ENCODE measurements at places on chromosomes 5 and 9. TPM values are rescaled to one million over a fixed set of nuclear protein-coding genes. Genes with fewer than 3 reads are reported as not detected.

The HAVCR1 gene
- 1.2 TPM for total RNA-seq

DNA sequence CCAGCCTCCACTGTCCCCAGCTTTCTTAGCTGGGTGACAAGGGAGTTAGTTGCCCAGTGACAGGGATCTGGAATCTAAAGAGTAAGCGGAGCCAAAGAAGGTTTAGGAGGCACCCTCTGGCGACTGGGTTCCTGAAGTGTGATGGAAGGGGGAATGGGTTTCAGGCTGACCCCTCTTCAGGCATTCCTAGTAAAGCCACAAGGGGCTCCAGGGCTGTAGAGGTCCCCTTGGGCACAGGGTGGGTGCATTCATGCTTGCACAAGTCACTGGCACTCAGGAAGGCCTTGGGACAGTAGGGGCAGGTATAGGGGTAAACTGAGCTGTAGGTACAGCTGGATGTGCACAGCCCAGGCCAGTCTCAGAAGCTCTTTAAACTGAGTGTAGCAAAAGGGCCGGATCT, 74.2 kb downstream of the CPLANE1 start:
- no peak for DNase-seq

DNA sequence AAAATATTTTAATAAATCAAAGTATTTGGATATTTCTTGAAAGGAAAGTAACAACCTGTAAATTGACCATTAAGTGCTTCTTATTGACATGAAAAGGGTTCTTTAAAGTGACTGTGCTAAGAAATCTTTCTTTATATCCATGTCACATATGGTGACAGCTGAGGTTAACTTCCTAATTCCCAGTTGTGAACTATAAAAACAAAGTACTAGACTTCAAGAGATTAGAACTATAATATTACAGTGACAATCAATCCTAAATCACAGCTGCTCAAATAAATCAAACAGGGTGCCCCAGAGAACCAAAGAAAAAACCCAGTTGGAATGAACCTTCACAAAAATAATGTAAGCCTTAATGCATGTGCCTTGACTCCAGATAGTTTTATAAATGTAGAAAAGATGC, 332.6 kb upstream of the PDE4D start:
- DNase-seq = no peak

GRCh38 chr9:99012957-99013512, 69.3 kb downstream of the COL15A1 start:
- no peak for DNase-seq

The PCDHB4 gene
- 4.4 TPM for total RNA-seq

DNA sequence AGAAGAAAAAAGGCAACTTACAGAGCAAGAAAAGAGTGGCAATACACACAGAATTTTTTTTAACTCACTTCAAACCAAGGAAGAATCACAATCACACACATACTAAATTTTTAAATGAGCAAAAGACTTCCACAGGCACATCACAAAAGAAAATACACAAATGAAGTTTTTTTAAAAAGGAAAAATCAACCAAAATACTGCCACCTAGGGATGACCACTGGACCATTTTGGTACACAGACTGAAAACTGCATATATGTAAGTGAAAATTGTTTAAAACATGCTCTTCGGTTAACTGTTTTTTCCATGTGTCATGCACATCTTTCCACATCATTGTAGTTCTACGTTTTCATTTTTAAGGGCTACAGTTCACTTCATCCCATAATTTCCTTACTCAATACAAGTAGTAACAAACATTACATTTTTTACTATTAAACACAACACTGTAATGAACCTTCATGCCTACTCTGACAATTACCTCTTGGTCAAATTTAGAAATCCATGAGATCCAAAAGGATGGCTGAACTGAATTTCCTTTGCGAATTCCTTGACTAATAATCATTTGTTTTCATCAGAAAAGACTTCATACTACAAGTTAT, 79.0 kb downstream of the FBXW11 start:
- DNase-seq = no peak

- DNase-seq = no peak
Observed at GRCh38 chr5:75640395-75640794, 29.1 kb downstream of the ANKDD1B start.

The BARHL1 gene
- not detected for total RNA-seq

- no peak for DNase-seq
Observed at GRCh38 chr9:5846501-5846921, 13.6 kb upstream of the ERMP1 start.

The CCNJL gene
- total RNA-seq = 23.1 TPM

- DNase-seq = no peak
Observed at GRCh38 chr5:124527220-124527991, 219.0 kb downstream of the ZNF608 start.

DNA sequence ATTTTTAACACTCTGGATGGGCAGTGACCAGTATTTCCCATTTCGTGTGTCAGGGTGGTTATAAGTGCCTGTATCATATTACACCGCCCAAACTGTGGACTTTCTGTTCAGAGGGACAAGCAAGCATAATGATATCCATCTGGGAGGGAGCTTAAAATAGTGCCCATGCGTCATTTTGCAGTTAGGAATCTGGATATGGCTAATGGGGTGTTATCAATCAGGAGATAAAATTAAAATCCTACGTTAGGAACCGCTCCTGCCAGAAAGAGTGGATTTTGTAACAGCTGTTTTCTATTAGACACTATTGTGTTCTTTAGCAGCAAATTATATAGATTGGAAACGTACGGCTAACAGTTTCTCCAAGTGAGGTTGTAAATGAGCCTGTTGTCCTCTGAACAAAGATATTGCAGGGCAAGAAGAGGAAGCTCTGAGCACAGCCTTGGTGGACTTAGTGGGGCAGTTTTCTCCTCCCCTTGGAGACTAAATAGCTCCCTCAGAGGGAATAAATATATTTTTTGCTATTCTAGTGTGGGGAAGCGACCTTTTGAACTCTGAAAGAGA, 160.4 kb downstream of the SPATA31D1 start:
- DNase-seq = no peak

The FYB1 gene
- not detected for total RNA-seq

The PCDHA10 gene
- 18.3 TPM for total RNA-seq

DNA sequence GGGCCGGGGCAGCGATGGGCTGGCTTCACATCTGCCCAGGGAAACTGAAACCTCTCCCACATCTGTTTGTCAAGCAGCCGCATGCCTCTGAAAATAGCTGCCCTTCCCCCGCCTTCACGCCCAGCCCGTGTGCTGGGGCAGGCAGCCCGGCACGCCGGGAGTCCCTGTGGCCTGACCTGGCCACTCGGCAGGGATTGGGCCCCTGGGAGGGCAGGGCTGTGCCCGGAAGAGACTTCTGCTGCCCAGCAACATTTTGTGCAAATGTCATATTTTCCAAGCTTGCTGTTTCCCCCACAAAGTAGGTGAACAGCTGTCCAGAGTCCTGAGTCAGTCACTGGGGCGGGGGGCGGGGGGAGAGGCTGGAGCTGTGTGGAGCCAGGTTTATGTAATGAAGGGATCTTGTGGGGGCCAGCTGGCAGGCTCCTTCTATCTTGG, 8.2 kb downstream of the COL27A1 start:
- no peak for DNase-seq

DNA sequence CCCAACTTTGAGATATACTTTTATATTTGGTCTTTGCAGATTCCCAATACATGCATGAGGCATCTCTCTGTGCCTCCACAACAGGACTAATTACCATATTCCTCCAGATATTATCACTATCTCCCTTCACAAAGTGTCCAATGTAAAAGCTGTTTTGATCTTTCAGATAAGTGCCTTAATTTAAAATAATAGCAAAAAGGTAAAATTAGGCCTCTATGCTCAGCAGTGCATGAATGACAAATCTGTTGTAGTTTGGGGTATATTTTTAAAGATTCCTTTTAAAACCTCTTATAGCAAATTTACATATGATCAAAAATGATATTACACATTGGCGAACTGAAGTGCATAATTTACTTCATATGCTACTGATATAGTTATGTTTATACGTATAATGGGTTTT, 369.2 kb upstream of the CCNH start:
- no peak for DNase-seq

GRCh38 chr5:31786090-31786631, 147.2 kb downstream of the PDZD2 start:
- DNase-seq = no peak

DNA sequence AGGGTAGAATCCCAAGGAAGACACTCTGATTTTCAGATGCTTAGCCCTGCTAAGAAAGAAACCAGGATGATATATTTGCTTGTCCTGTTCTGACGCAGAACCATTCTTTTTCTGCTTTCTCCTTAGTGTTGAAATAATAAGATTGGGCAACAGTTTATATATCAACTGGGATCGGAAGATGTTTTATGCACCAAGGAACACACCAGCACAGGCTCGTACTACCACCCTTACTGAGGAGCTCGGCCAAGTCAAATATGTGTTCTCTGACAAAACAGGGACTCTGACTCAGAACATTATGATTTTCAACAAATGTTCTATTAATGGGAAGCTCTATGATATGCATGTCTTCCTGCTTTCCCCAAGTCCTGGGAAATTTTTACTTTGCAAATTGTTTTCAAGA, 19.0 kb upstream of the RUSC2 start:
- no peak for DNase-seq

DNA sequence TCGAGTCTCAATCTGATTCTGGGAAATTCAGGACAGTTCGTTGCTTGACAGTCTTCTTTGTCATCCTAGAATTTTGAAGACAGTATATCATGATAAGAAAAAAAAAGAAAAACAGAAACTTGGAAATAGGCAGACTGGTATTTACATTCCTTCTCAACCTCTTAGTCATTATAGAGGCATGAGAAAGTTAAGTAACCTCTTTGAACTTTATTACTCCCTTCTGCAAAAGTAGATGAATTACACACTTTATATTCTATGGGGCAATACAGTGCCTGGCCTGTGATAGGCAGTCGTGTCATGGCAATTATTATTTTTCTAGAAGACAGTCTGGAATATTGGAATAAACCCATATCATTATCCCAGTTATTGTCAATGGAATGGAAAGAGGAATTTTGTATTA, 828.9 kb downstream of the TLR4 start:
- DNase-seq = no peak

GRCh38 chr9:76654051-76654461, 110.2 kb upstream of the PCA3 start:
- no peak for DNase-seq

The KIAA1191 gene
- total RNA-seq = 109 TPM

GRCh38 chr5:5558638-5559527, 136.4 kb downstream of the ICE1 start:
- no peak for DNase-seq

DNA sequence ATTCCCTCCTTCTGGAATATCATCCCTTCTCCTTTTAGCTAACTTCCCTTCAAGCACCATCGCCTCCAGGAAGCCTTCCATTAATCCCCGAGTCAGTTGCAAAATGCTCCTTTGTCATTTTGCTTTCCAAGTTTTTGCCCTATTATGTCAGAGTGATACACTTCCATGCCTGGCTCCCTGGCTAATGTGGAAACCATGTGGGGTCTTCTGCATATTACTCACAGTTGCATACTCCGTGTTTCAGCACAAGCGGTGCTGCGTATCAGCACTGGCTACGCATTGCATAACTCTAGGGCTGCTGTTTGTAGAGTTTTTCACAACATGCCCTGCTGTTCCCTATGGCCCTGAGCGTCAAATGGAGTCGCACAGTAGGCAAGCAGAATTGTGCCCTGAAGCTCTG, 1.9 kb downstream of the TEX53 start:
- DNase-seq = no peak

GRCh38 chr9:100394816-100395215, 32.1 kb upstream of the MSANTD3 start:
- no peak for DNase-seq

The TNC gene
- total RNA-seq = 5.1 TPM

- no peak for DNase-seq
Observed at GRCh38 chr9:106757514-106757913, 105.5 kb upstream of the ZNF462 start.

DNA sequence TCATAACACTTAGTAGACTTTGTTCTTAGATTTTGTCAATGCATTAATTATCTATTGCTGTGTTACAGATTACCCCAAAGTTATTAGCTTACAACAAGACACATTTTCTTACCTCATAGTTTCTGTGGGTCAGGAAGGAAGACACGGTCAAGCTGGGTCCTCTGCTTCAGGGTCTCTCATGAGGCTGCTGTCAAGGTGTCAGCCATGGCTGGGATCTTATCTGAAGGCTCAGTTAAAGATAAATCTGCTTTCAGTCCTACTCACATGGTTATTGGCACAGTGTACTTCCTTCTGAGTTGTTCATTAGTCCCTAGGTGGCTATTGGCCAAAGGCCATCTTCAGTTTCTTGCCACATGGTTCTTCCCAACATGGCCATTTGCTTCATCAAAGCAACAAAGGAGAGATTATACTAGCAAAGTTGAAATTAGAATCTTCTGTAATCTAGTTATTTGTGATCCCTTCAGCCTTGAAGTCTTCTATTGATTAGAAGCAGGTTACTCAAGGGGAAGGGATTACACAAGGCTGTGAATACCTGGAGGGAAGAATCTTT, 25.2 kb downstream of the TDRD7 start:
- no peak for DNase-seq

DNA sequence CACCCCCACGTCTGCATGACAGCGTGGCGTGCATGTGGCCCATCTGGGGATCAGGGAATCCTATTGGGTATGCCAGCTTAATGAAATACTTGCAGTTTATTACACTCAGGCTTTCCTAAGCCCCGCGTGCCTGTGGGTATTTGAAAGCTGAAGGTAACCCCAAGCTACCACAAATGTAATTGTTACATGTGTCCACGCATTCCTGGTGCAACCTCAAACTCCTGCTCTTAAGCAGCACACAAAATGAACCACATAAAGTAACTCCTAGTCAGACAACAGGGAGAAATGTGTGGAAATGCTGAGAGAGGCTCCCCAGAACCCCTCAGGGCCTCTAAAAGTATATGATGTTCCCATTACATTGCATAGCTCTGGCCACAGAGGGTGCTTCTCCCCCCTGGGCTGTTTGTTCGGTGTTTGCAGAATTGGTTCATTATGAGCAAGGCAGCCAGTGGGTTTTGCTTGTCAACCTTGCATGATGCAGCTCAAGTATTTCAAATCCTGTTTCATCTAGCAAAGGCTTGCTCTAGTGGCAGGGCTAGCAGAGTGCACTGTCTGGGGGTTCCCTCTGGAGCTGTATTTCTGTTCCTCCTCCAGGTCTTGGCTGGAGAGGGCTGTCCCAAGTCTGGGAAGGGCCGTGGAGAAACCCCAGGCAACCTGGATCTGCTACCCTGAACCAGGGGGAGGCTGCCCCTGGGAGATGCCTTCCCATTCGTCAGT, 1.8 kb upstream of the DCANP1 start:
- DNase-seq = no peak

DNA sequence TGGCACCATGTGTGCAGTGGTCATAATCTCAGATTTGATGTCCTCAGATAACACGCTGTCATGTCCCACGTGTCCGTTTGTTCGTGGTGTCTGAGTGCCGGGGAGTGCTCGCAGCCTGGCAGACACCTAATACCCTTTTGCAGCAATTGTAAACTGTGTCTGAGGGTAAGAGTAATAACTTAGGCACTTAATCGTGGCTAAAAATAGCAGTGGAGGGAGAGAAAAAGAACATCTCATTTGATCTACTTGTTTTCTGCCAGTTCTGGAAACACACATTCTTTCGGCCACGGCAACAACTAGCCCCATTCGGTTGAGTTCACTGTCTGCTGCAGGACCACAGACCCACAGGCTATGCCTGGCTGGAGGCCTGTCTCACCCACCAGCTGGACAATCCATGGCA, 16.5 kb downstream of the ADCY2 start:
- DNase-seq = no peak

Data from progenitor cell of endocrine pancreas (in vitro differentiated cells).